MCF 10A (cell line): ENCODE measurements at places on chromosomes 5 and 9. TPM values are rescaled to one million over a fixed set of nuclear protein-coding genes. Genes with fewer than 3 reads are reported as not detected.

ZNF354C gene
- 3.9 and 4.6 TPM in 2 replicates for total RNA-seq

QRFP gene
- total RNA-seq, result not detected in 2 replicates

NDUFAF2 gene
- total RNA-seq, result 120 and 141 TPM in 2 replicates

FYB1 gene
- total RNA-seq, result 0.12 and 0.32 TPM in 2 replicates

MAP1B gene
- 43.8 and 56.0 TPM in 2 replicates for total RNA-seq
